Activated T-cell treated with anti-CD3 and anti-CD28 coated beads for 48 hours (primary cell): ENCODE measurements at places on chromosomes 2 and 18.

DNA sequence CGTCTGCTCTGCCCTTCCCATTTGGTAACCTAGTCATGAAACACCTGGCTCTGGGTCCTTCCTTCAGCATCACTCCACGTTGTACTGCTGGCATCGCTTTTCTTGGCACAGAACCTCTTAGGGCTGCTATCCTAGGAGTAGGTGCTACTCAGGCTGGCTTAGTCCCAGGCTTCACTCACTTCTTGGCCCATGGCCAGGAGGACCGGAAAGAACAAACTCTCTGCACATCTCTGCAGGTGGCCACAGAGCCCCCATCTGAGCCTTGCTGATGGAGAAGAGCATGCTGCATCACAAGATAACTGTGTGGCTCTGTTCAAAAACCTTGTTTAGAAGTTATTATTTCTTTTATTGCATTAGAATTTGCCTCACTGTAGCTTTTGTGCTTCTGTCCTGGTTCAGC is 447.2 kb upstream of the TNP1 start:
- DNase-seq: no peak

GRCh38 chr2:239966853-239967552 is 58.1 kb downstream of the NDUFA10 start:
- no peak for DNase-seq

GRCh38 chr2:241279413-241279812 is 36.1 kb downstream of the HDLBP start:
- no peak for DNase-seq

DNA sequence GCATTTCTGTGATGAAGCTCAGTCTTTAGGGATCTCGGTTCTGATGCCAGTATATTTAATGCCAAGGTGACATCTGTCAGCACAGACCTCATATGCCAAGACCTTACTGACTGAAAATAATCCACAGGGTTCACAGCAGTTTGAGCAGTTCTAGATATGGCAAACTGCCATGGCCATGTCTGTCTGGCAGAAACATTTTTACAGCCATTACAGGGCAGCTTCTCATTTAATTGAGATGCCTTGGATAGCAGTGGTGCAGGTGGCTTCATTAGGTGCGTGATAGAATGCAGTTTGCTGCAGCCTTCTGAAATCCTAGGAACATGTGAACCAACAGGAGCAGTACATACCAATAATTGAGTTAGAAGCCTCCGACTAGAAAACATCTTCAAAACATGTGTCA is 510.6 kb downstream of the XIRP2 start:
- no peak for DNase-seq

- no peak for DNase-seq
Observed at GRCh38 chr2:238632181-238633060, 205.7 kb downstream of the ASB1 start.

DNA sequence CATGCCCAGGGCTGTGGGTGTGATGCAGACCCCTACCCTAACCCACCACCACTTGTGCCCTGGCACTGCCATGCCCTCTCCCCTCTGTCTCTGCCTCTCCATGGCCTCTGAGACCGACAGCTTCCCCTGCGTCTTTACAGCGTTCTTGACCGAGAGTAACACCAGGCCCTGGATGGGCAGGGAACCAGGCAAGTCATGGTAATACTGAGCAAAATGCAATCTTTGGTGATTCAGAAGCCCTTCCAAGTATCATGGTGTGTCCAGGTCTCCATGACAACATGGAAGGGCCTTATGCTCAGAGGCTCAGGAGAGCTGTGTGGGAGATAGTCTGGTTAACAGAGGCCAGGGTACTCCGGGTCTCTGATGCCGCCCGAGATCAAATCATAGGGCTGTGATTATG is 176.1 kb downstream of the KLHL29 start:
- no peak for DNase-seq
